Glutamatergic neuron (in vitro differentiated cells): ENCODE measurements at places on chromosomes 3 and 15.

DNA sequence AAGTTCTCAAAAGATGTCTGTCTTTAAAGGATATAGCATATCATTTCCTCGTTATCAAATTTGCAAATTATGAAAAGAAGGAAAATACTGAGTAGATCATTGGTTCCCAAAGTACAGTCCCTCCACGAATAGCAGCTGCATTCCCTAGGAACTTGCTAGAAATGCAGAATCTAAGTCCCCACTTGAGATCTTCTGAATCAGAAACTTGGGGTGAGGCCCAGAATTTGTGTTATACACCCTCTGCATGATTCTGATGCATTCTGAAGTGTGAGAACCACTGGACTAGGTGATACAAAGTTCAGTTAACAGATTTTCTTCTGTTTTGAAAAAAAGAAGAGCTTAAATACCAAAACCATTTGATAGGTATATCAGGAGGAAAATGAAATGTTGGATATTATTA lies 77.1 kb downstream of the SLC25A26 start:
- no peak for DNase-seq

DNA sequence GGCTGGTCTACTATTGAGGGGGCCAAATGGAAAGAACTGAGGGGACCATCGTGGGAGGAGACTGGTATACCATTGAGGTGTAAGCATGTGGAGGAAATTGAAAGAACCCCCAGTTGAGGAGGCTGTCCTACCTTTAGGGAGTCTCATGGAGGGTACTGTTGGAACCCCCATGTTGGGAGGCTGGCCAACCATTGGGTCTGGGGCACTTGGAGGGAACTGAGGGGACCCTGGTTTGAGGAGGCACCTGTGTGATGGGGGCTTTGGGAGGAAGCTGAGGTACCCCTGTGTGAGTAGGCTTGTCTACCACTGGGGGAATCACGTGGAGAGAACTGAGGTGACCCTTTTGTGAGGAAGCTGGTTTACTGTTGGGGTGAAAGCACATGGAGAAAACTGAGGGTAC lies 157.5 kb downstream of the FBLN2 start:
- peak; percentile 1 for DNase-seq

GRCh38 chr3:185176750-185177359 lies 24.0 kb upstream of the C3orf70 start:
- peak; percentile 62 for DNase-seq

DNA sequence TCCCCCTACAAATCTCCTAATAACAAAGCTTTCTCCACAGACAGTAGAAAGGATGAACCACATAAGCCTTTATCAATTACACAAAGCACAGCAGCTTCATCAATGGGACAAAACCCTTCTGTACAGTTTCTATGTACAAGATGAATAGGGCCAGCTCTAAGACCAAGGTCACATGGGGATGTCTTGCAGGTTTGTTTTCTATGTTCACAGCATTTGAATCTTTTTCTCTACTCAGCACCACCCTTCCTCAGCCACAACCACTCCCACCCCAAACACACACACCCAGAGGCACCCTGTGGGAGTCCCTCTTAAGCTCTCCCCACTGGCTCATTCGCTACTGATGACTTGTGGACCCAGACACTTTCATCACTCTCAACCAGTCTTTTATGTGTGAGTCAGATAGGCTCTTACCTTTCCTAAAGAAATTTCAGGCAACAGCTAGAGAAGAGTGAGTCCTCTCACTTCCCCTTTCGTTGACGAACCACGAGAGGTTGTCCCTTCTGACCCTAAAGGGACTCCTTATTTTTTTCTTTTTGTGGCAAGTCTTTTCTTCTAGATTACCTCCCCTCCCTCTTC lies 57.9 kb downstream of the ARHGAP31 start:
- DNase-seq: no peak

GRCh38 chr3:65751123-65751700 lies 287.5 kb downstream of the MAGI1 start:
- peak; percentile 85 for DNase-seq

GRCh38 chr15:48759921-48760320 lies 50.9 kb downstream of the CEP152 start:
- no peak for DNase-seq

GRCh38 chr3:55013145-55013925 lies 85.5 kb upstream of the LRTM1 start:
- DNase-seq: no peak

GRCh38 chr3:101963902-101964362 lies 114.6 kb downstream of the NFKBIZ start:
- no peak for DNase-seq

GRCh38 chr15:83610132-83610531 lies 43.8 kb upstream of the ADAMTSL3 start:
- no peak for DNase-seq

DNA sequence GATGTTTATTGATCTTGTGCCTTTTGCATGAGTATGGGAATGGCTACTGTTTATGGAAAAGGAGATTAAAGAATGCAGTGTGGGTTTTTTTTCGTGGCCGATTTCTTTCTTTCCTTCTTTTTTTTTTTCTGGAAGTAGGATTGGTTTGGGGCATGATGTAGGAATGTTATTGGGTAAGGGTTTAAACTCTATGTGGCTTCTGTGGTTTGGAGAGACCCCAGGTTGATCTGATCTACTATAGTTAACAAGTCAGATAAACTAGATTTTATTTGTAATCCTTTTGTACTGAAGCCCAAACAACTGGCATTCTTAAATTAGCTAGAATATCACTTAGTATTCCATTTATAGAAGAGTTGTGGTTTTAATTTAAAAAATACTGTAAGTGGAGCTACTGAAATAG lies 304.8 kb downstream of the LPP start:
- no peak for DNase-seq
